ENCODE measurements at places on chromosomes 11 and 22.
A peak's percentile ranks its signal among the peaks of the same experiment; 100 is the strongest.

GRCh38 chr11:96388891-96389719 is 607 bp downstream of the CCDC82 start:
- DNase-seq: peak; percentile 57

DNA sequence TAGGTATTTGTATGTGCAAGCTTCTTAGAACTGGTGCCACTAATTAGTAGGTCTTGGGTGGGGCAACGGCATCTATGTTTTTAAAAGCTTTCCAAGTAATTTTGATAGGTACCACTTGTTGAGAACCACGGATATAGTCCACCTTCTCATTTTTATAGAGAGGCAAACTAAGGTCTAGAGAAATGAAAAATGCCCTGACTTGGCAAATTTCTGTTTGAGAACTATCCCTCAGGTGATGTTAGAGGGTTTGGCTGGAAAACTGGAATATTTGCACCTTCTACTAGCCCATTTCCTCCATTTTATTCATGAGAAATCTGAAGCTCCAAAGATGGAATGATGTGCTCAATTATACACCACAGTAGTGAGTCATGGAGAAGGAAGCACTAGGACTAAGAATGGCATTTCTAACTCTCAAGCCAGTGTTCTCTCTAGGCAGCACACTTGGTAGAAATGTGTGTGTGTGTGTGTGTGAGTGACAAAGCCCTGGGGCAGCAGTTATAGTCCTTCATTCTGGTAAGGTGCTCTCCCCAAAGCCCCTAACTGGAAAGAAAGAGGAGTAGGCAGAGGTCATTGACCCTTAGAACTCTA is 1.8 kb upstream of the TMEM86A start:
- DNase-seq: no peak

DNA sequence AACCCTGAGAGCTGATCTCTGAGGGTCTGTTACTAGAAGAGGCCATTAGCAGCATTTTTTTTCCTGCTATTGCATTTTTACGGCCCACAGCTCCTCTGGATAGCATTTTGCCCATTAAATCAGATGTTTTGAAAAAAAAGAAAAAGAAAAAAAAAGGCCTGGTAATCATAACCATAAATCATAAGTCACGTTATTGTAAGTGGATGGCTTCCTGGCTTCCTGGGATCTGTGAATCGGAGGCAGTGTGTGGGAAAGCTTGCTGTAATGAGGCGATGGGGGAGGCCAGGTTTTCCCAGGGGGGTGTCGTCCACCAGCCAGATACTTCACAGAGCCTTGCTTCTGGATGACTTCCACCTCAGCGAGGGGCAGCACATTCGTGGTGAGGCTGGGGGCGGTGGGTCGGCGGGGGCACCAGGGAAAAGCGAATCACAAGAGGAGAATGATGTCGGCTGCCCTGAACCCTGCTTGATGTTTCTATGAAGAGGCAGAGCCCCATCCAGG is 106.5 kb upstream of the SYT13 start:
- no peak for DNase-seq

DNA sequence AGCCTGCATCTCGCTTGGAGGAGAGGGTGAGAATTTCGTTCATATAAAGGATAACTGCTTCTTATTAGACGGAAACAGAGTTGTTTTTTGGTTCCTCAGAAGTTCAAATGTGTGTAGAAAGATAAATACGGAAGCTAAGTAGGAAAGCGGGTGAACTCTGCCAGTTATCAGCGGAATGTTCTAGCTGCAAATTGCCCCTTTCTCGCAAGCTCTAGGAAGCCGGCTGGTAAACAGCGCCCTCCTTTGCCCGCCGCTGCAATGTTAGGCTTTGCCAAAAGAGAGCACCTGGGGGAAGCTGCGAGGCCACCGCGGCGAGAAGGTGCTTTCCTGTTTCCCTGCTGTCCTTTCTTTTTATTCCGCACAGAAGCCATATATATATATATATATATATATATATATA is 67.0 kb downstream of the IGLL5 start:
- DNase-seq: no peak

GRCh38 chr11:85867751-85868150 is 12.6 kb downstream of the CCDC83 start:
- no peak for DNase-seq

DNA sequence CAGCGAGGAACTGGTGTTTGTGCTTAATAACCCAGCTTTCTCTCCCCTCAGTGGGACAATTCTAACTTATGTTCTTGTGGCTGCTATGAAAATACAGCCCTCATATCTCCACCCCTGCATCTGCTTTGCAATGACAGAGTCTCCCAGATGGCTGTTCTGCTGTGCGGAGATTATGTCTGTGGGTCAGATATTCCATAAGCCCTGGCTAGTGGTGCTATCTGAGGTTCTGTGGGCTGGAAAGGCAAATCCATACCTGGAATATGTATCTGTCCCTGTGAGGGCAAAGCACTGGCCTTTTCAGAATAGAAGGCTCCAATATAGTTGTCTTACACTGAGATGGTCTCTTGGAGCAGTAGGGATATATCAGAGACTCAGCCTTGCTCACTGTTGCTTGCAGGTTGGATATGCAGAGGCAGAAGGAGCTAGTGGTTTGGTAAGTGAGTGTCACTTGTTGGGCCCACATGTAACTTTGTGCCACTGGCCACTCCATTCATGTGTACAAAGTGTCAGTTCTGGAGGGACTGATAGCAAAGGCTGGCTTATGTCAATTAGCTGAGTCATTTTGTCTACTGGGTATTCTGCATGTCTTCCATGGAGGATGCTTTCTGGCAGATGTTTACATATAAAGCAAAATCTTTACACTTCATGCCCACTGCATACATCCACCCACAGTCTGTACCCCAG is 246.6 kb downstream of the FAM76B start:
- no peak for DNase-seq

GRCh38 chr11:96062134-96062533 is 138.2 kb upstream of the MTMR2 start:
- no peak for DNase-seq

DNA sequence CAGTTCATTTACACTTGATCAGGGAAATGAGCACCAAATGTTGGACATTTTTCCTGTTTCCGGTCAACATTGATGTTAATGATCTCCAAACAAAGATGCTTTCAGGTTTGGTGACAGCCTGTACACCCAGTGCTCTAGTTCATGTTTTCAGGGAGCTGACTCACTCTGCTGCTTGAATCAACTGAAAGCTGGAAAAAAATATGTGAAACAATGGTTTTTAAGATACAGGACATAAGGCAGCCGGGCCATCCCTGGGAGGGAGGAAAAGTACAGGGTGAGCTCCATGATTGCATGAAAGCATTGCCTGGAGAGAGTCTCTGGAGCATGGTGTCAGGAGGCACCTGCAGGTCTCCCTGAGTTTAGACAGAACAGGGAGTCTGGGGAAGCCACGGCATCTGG is 259.6 kb downstream of the TBC1D22A start:
- DNase-seq: no peak

- DNase-seq: no peak
Measured at GRCh38 chr11:84924154-84924692, 702.9 kb downstream of the DLG2 start.

- no peak for DNase-seq
Measured at GRCh38 chr11:19769820-19770219, 57.2 kb downstream of the NAV2 start.

All from C1 segment of cervical spinal cord (tissue), 14 donors.